ENCODE measurements at places on chromosomes 13 and 19.

DNA sequence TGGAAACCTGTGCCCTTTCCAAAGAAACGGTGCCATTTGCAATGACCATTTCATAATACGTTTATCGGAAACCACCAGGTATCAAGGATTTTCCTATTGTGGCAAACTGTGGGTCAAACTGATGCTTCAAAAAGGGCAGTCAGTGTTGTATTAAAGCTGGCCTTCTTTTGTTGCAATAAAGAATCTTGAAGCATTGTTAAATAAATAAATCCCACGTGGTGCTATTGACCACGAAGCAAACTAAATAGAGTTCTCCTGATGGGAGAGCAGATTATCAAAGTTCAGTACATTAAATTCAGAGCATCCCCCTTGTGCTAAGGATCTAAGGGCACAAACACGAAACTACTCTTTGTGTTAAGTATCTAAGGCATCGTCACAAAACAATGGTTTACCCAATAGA lies 545.9 kb upstream of the MIR17HG start:
- no peak for DNase-seq

- DNase-seq = no peak
Observed at GRCh38 chr19:3225677-3226093, 1.2 kb downstream of the CELF5 start.

DNA sequence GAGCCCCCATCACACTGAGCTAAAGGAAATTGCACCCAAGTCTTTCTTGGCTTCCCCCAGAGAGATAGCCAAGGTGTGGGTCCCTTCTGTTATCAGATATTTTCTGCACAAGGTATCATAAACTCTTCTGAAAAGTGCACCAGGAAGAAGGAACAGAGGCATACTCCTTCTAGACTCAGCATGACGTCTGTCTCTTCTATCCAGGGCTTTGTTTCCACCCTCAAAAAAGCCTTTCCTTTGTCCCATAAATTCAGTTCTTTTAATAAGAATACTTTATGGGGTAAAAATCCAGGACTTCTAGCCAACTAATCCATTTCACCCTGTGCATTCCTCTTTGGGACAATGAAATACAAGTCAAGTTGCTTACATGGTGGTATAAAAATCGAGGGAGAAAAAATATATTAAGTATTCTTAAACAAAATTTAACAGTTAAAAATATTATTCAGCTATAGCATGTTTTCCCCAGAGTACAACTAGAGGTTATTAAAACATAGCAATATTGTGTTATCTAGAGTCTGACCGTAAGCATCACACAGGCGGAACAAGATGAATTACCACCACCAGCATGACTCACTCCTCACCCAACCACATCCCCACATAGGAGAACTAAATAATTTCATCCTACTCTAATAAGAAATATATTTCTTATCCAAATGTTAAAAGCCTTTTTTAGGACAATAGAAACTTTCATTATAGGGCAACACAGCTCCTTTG lies 79.9 kb upstream of the GPC6 start:
- no peak for DNase-seq

GRCh38 chr13:27353166-27353583 lies 71.2 kb upstream of the GTF3A start:
- DNase-seq = peak; percentile 69

- no peak for DNase-seq
Observed at GRCh38 chr13:110663491-110663890, 42.4 kb downstream of the CARS2 start.

GRCh38 chr13:109719962-109720646 lies 66.3 kb downstream of the IRS2 start:
- DNase-seq = no peak
